Tibial nerve (tissue), 4 donors: ENCODE measurements at places on chromosomes 2 and 18.

GRCh38 chr2:201852462-201852861, 46.1 kb downstream of the CDK15 start:
- DNase-seq = no peak

DNA sequence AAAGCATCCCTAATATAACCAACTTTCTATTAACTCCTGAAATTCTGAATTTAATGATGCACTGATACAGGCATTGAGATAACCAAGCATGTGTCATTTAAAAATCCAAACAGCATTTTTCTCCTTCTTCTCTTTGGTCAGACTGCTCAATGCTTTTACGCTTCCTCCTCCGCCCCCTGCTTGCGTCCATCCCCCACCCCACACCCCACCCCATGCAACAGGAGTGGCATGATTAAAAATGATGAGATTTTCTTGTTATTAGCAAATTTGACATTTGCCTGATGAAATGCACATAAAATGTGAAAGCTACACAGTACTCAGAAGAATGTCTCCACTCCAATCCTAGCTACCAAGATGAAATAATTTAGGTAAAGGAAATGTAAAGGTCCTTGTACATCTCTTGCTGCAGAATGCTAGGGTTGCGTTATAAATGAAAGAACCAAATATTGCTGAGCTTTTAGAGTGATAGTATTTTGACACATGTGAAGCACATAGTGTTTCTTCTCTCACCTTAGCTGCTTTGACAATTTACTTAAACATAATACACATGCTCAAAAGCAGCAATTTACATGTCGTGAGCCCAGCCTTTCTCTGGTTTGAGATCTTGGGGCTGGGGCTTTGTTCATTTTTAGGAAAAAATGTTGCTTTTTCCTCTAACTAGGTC, 263.8 kb downstream of the MEIS1 start:
- DNase-seq = no peak

DNA sequence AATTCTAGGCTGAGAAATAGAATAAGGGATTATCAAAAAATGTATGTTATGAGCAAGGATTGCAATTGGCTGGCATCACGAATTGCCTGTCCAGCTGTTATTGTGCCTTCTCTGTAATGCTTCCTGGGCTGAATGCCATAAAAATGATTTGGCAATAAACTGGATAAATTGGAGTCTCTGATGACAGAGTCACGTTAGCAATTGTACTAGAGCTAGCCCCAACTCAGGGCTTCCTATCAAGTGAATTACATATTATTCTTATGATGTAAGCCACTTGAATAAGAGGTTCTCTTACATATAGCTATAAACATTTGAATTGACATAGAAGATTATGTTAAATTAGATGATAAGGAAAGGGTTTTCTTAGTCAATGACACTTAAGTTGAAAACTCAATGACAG, 607.5 kb upstream of the REG3G start:
- no peak for DNase-seq

DNA sequence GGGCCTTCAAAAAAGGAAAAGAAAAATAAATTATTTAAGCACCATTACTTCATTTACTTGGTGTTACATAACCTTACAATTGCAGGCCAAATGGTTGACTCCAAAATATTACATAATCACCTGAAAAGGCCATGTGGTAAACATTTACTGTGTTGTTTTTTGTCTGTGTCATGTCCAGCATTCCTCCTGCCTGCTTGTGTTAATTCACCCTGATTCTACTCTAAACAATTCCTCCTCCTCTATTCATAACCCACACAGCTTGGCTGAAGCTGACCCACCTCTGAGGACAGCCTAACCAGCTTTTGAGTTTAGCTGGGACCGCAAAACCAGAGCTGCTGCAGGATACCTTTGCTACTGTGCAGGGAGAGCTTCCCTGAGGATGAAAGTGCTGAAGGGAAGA, 35.4 kb downstream of the TMX3 start:
- no peak for DNase-seq

- no peak for DNase-seq
Observed at GRCh38 chr2:22276696-22277095, 1108.3 kb upstream of the KLHL29 start.

DNA sequence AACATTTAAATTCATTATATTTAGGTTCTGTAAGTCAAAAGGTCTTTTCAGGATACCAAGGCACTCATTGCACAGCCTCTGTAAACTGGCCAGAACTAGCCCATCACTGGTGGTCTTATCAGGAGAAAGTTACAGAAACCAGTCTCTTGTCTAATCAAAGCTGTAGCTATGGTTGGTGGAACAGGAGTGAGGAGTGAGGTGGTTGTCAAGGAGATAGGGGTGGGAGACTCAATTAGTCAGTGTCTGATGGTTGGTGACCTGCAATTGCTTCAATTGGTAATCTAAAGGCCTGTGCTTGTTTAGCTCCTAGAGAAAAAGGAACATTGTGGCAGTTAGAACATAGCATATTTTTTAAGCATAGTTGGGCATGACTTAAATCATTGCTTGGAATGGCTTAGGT, 458.6 kb upstream of the CDH2 start:
- DNase-seq = no peak

DNA sequence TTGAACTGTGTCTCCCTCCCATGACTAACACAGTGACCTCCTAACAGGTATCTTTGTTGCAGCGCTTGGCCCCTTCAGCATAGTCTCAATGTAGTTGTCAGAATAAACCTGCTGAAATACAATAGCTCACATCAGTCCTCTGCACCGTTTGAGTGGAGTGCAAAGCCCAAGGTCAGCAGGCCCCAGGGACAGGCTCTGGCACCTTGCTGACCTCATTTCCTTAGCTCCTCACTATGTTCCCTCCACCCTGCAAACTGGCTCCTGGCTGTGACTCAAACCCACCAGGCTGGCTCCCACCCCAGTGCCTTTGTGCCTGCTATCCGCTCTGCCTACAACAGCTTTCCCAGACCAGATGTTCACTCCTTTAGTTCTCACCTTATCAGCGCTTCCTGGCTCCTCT, 146.7 kb downstream of the LRATD1 start:
- DNase-seq = no peak

DNA sequence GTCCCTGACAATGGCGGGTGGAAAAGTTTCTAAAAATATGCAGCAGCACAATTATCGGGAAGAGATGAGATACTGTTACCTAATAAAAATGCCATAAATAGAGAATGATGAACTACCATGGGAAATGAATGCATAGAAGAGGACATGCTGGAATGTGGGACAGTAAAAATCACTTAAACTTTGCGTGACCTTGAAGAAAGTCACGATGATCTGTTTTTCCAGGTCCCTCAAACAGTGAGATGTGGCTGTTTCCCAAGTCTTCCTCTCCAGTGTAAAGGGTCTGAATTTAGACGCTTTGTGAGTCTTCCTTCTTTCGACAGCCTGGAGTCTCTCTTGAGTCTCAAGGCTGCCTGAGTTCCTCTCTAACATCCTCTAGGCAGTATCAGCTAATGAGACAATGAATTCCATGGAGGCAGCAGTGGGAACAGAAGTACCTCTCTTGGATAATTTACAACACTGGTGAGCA, 1.4 kb downstream of the CLUL1 start:
- DNase-seq = no peak
